ENCODE measurements at places on chromosomes 1 and 21.

DNA sequence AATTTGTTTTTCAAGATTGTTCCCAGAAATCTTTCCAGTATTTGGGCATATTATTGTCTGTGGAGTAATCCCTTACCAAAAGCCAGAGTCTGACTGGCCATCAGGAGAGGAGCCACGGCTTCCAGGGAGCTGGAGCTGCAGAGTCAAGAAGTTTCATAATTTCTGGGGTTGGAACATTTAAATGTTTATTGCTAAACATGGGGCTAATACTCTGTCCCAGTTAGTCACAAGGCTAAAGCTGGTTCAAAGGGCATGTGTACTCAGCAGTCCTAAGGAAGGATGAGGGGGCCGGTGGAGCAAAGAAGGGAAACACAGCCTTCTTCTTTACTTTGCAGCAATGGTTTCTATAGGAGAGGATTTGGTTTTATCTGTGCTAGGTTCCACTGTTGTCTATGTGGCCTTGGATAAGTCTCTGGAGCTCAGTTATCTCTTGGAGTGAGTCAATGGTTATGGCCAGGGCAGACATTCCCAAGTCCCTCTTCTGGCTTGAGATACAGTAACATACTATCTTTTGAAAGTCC, 9.5 kb downstream of the DENND2D start:
- DNase-seq, result no peak

DNA sequence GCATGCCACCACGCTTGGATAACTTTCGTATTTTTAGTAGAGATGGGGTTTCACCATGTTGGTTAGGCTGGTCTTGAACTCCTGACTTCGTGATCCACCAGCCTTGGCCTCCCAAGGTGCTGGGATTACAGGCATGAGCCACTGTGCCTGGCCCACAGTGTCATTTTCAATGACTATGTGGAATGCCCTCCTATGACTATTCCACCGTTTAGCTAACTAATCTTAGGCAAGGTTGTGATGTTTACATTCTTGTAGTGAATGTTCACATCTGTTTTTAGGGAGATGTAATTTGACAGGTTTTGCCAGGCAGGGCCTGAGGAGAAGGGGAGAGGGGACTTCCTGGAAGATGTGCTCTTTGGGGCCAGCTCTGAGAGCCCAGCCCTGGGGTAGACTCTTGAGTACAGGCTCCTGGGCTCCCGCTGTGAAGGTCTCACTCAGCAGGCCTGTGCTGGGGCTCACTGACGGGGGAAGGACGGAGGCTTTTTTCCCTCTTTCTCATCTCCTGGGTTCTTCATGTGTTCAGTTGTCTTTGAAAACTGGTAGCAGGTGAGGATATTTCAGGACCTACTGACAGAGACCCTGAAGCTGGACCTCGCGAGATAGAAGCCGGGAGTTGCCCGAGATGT, 13.2 kb downstream of the COQ8A start:
- no peak for DNase-seq

DNA sequence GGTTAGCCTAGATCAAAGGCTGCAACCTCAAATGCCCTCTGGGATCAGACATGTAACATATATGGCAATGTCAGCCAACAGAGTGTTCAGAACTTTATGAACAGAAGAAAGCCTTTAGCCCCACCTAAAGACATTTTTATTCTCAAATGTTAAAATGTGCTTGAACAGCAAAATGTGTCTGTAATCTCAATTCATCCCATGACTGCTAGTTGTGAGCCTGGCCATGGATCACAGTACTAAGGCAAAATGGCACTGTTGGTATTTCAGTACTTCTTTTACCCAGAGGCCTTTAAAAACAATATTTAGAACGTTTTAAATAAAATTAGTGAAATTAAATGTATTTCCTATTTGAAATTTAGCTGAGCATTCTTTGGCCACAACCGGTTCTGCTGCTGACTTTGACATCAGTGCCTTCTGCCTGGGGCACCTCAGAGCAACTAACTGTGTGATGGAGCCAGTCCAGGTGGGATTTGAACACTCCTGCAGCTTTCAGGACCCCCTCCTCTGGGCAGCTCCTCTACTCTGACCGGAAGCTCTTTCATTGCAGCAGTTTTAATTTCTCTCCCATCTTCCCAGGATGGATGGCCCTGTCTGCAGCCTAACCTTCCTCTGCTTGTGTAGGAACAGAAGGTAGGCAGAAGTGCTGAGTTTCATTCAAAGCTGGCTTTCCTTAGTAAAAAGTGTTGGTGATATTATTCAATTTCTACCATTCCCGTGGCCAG, 68.3 kb upstream of the NFIA start:
- DNase-seq, result no peak

DNA sequence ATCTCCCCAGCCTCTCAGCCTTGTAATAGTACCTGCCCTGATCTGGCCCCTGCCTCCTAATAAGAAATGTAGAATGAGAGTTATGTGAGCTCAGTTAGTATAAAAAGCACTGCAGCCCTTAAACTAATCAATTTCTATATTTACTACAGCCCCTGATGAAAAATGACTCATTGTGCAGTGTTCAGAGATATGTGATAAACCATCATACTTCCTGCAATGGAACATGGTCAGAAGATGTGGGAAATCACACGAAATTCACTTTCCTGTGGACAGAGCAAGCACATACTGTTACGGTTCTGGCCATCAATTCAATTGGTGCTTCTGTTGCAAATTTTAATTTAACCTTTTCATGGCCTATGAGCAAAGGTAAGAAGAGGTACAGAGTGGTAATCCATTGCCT, 176.8 kb upstream of the PDE4B start:
- no peak for DNase-seq

GRCh38 chr1:204468206-204468605, 26.4 kb downstream of the PIK3C2B start:
- no peak for DNase-seq

DNA sequence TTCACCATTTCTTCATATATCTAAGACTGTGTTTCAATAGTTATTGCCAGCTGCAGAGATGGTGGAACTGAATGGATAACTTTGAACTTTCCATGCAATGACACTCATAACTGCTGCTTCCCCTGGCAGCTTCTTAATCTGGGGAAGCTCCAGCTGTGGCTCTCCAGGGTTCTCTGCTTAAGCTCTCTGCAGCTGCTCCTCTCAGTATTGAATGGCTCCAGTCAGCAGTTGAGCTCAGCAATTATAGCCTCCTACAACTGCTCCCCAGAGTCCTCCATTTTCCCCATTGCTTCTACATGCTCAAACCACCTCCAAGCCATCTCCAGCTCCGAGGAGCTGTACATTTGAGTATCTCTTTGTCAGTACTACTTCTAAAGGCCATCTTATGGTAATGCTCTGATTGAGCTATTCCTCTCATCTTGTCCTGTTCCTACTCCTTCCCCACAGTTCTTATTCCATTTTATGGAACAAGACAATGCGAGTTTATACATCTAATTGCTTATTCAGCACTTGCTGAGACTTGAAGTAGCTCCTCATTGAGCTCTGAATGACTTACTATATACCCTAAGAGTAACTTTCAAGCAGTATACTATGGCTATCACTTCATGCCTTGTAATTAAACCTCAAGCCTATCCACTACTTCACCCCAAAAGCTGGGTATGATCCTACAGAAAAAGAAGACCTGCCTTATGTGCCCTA, 362.4 kb downstream of the NEGR1 start:
- DNase-seq, result no peak

- no peak for DNase-seq
These were observed 11.4 kb downstream of the SCMH1 start for GRCh38 chr1:41230656-41231055.

DNA sequence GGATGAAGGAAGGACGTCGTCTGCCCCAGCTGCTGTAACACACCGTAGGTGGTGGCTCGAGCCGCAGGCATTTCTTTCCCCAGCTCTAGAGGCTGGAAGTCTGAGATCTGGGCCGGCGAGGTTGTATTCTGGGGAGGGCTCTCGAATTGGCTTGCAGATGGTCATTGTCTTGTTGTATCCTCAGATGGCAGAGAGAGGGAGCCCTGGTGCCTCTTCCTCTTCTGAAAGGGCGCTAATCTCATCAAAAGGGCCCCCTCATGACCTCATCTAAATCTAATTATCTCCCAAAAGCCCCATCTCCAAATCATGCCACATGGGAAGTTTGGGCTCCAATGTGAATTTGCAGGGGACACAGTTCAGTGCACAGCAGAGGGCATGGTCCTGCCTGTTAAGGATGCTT, 109.0 kb downstream of the SIK1 start:
- DNase-seq, result no peak

DNA sequence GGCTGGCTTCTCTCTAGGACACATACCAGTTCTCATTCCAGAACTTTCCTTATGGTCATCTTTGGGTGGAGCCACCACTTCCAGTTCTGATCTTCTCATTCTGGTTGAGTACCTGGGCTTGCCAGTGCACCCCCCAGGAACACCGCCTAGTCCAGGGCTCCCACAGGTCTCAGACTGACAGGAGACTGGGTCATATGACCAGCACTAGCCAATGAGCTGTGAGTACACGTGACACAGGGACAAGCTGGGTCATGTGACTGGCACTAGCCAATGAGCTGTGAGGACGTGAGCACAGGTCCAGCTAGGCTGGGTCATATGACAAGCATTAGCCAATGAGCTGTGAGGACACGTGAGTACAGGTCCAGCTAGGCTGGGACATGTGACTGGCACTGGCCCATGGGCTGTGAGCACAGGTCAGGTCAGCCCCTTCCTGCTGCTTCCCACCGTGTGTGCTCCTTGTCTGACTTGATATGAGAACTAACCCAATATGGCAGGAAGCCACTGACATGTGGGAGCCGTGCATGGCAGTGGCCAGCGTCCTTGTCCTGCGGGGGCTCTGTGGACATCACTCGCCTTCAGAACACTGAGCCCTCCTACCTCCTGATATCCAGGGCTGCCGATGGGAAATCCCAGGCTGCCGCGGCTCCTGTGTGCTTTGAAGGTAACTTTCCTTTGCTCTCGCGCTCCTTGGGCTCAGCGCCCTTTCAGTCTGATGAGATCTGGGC, 22.7 kb downstream of the KRTAP10-1 start:
- peak; percentile 45 for DNase-seq

DNA sequence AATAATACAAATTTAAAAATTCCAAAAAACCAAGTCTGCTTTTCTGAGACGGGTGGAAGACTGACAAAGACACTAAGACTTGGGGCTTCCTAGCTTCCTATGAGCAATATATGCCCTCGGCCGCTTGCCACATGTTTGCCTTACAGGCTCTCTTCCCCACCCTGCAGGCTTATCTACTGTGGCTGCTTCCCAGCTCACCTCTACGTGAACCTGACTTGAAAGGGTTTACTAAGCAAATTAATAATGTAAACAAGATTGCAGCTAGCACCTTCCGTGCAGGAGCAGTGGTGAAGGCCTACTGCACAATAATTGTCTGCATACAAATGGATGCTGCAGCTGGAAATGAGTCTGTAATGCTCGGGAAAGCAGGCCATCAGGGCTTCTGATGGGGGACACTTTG, 152.9 kb upstream of the DAB1 start:
- DNase-seq, result no peak

DNA sequence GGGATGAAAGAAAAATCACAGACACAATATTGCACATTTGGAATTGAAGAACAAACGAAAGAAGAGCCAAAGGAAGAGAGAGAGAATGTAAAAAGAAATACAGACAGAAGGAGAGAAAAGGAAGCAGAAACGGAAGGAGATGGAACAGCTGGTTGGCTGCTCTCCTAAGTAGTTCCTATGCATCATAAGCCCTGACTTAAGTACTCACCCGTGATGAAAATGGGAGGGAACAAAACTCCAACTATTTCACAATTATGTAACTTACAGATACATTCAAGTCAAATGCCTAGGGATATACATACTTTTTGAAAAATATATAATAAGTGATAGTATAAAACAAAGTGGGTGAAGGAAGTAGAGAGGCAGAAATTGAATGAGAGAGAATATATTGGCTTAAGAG, 88.5 kb downstream of the TTLL7 start:
- no peak for DNase-seq

GRCh38 chr1:43274125-43274803, 4.5 kb downstream of the TMEM125 start:
- DNase-seq, result peak; percentile 41

- DNase-seq, result no peak
These were observed 4.1 kb downstream of the PTPRU start for GRCh38 chr1:29240400-29240837.

- no peak for DNase-seq
These were observed 494 bp downstream of the NT5C1A start for GRCh38 chr1:39671433-39671792.

DNA sequence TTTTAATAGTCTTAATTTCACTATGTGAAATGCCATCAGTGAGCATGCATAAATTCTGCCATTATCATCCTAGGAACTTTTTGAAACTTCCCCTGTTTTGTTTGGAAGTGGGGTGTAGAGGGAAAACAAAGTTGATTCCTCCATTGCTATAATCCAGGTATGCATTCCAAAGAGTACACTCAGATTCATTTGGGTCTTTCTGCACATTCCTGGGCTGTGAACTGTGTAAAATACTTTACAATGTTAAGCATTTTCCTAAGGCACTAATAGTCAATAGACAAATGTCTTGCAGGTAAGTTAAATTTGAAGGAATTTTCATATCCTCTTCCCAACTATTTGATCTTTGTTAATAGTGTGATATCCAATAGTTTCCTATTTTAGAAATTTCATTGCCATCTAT, 36.2 kb downstream of the SGIP1 start:
- no peak for DNase-seq

GRCh38 chr1:187629075-187629474, 800.3 kb downstream of the PLA2G4A start:
- DNase-seq, result no peak

GRCh38 chr21:27173053-27173452, 206.2 kb upstream of the ADAMTS5 start:
- no peak for DNase-seq

DNA sequence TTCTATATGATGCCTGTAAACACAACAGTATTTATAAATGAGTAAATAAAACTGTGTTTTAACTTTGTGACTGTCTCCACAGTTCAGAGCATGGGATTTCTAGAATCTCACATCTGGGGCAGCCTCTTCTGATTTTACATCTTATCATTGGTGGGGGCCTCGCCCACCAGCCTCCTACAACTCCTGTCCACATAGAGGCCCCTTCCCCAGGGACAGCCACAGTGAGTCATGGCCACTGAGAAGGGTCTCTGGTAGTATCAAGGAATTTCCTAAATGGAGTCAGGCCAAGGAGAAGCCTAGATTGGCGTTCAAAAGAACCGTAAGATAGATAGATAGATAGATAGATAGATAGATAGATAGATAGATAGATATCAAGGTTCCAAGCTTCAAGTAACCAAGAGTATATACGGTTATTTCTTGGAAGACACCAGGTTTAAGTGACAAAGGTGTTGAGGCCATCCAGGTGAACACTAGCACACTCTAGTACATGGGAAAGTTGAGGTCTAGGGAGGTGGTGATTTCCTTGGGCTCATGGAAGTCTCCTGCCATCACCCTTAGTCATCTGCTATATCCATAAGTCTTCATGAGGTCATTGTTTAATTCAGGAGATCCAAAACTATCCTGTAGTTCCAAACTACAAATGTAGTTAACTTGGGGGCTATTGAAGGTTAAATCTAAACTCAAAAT, 121.6 kb downstream of the SYT2 start:
- no peak for DNase-seq

- no peak for DNase-seq
These were observed 46.1 kb downstream of the SLC16A1 start for GRCh38 chr1:112909847-112910246.

GRCh38 chr1:19569786-19570185, 74.3 kb upstream of the NBL1 start:
- DNase-seq, result no peak

- peak; percentile 69 for DNase-seq
These were observed 13.0 kb upstream of the KCNC4 start for GRCh38 chr1:110196917-110197765.

- DNase-seq, result no peak
These were observed 104.0 kb downstream of the BRINP2 start for GRCh38 chr1:177274687-177275211.

- DNase-seq, result no peak
These were observed 124.5 kb downstream of the ATF6 start for GRCh38 chr1:161890574-161890973.
